Right lung (tissue), 10 donors: ENCODE measurements at places on chromosomes 12 and 14. TPM values are rescaled to one million over a fixed set of nuclear protein-coding genes. Genes with fewer than 3 reads are reported as not detected.

Gene SYT1
- 5.0 TPM for polyA plus RNA-seq

Gene SPIC
- polyA plus RNA-seq, result not detected

Gene TAS2R30
- polyA plus RNA-seq, result 0.30 TPM

Gene CLEC2D
- polyA plus RNA-seq, result 29.4 TPM

Gene ANKS1B
- polyA plus RNA-seq, result 18.4 TPM

Gene AGAP2
- polyA plus RNA-seq, result 0.61 TPM

Gene OS9
- 241 TPM for polyA plus RNA-seq

Gene CCT2
- polyA plus RNA-seq, result 248 TPM

- DNase-seq, result no peak
Observed at GRCh38 chr12:6334940-6335450, 6.9 kb downstream of the TNFRSF1A start.

DNA sequence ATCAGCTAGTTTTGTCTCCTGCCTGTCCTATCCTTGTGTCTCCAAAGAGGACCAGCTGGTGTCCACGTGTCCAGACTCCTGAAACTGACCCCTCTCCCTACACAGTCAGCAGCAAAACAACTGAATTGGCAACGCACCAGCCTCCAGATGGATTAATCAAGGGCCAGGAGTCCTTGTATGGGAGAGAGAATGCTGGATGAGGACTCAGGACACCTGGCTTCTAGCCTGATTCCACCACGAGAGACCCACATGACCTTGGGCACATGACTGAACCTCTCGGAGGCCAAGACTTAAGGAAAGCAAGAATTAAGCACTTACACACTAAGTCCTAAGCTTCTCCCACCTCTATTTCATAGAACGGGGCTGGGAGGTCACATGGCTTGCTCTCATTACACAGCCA, 60.4 kb upstream of the CMKLR1 start:
- DNase-seq, result no peak

DNA sequence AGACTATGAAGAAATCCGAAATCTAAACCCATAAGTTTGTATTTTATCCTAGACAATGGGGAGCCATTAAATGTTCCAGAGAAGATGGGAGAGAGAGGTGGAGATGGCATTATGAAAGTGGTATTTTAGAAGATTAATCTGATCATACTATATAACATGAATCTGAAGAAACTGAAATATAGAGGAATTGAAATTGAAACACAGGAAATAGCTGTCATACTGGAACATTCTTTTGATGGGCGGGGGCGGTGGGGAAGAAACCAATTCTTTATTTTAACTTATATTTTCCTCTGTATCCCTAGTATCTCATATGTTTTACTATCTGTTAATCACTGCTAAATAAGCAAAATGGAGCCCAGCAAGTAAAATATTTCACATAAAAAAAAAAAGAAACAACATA, 27.0 kb upstream of the FOXN3 start:
- no peak for DNase-seq

- DNase-seq, result no peak
Observed at GRCh38 chr12:61574339-61574738, 685.9 kb upstream of the USP15 start.

- DNase-seq, result no peak
Observed at GRCh38 chr14:33922125-33922524, 28.7 kb downstream of the EGLN3 start.

DNA sequence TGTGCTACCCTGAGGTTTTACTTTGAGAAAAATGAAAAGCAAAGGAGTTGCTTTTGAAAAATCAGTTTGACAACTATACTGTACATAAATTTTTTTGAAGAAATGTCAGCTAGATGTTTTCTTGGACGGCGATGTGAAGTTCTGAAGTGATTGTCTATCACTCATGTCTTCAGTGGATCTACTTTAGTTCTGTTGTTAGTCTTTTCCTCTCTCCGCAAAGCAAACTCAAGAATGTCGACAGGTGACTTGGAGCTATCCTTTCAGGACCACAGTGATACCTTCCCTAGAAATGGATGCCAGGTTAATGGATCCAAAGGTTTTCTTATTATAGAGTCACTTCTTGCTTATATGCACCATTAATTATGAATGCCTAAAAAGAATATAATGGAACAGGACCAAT, 1.2 kb downstream of the PTPRO start:
- no peak for DNase-seq

GRCh38 chr14:101071493-101071906, 168.0 kb upstream of the RTL1 start:
- DNase-seq, result no peak

DNA sequence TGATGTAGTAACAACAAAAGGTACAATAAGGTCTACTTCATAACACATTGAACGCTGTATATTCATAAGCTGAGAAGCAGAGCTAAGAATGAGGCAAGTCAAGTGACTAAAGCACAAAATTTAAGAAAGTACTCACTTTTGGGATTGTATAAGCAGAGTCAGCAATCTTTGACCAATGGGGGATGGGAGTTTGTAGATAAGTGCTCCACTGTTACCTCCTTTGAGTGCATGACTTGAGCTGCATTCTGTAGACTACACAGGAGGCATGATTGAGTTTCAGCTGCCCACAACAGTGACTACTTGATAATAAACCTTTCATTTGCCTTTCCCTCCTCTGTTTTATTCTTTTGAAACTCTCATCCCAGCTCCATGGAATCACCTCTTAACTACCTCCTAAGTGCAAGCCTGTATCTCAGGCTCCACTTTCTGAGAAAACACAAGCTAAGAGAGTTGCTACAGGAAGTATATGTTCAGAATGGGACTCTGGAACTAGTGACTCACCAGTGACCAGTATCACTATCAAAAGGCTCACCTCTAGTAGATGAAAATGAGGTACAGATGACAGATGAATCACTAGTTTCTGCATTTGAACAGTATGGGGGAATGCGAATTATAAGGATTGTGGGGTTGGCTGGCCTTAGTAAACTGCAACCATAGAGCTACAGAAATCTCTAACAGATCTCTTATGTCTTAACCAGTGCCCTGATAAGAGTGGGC, 49.2 kb downstream of the SLC35F4 start:
- no peak for DNase-seq

DNA sequence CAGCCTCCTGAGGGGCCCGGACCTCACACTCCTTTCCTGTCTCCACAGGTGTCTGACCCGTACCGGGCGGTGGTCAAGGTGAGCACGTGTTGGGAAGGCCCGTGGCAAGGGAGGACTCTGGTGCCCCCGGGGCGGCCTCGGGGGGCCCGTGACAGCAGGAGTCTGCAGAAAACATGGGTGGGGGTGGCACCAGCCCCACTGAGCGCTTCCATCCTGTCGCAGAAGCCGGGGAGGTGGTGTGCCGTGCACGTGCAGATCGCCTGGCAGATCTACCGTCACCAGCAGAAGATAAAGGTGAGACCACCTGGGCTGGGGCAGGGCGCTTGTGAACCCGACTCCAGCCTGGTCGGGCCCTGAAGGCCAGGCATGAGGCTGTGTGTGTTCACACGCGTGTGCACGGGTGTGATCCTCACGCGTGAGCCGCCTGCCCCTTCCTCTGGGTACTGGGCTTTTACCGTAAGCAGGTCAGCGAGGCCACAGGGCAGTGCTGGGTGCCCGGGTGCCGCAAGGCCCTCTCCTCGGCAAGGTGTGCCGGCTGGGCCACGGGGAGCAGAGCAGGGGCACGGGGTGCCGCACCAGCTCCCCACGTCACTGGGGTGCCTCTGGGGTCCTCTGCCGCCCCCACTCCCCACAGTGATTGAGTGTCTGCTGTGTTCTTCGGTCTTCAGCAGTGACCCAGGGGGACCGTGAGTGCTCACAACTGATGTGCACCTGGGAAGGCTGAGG, 35.9 kb downstream of the LRCOL1 start:
- no peak for DNase-seq

DNA sequence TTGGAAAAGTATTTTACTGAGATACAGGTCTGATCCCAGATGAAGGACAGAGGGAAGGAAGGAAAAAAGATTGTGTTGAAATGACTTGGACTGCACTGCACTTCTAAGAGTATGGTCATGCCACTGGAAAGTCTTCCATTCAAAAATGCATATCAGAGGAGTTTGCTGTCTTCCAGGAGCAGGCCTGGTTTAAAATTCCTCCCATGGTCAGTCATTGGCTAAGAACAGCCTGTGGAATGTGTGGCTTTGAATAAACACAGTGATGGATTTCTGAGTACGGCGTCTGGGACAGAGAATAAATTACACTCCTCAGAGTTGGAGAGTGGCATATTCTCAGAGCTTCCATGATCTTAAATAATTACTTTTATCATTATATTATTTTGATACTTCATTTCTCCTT, 245.8 kb upstream of the PDZRN4 start:
- no peak for DNase-seq

DNA sequence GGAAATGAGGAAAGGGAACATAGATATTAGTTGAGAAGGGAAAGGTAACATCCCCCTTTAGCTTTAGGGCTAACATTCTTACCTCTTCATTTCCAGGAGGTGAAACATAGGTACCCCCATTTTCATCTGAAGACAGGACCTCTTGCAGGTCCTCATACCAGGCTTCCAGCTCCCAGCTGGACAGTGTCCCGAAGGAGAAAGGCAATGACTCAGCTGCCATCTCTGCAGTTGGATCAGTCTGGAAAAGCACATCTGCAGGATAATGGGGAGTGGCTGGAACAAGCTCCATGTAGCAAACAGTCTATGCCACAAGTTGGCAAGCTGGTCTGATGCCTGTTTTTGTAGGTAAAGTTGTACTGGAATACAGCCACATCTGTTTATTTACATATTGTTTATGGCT, 3.1 kb downstream of the DDIT3 start:
- no peak for DNase-seq

DNA sequence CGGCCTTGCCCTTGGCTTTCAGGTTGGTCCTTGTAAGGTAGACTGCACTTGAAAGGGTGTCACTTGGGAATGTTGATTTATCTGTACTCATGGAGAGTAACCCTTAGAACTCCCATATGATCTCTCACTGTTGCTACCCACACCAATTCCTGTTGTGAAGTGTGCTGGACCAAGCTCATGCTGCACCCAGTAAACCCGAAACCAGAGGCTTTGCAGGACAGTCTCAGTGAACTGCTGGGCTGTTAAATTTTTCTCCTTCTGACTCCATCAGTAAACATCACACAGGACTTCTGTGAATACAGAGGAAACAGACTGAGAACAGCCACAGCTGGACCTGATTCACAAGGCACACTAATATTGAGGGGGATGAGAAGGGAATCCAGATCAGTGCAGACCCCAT, 783.0 kb downstream of the TMEM121 start:
- DNase-seq, result no peak

DNA sequence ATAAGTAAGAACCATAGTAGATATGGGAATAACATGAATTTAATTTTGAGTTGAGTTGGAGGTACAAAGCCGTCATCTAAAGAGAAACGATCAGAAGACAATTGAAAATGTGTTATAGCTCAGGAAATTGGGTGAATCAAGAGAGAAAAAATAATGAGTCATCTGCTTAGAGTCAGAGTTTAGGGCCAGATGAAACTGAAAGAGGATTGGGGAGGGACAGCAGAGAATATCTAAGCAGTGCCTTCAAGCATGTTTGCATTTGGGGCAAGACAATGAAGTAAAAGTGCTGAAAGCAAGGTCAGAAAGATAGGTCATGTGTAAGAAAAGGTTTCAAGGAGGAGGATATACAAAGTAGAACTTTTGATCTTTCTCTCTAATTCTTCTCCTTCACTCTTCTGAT, 49.4 kb downstream of the SLC15A5 start:
- DNase-seq, result no peak
